Right renal cortex interstitium (tissue), 3 donors: ENCODE measurements at places on chromosomes 2 and 18. TPM values are rescaled to one million over a fixed set of nuclear protein-coding genes. Genes with fewer than 3 reads are reported as not detected.

CHN1 gene
- polyA plus RNA-seq = 32.1 TPM

UGT1A10 gene
- not detected for polyA plus RNA-seq

RAPH1 gene
- polyA plus RNA-seq = 16.0 TPM

IL1RN gene
- 3.7 TPM for polyA plus RNA-seq

MAP3K19 gene
- polyA plus RNA-seq = 0.78 TPM

KRTCAP3 gene
- polyA plus RNA-seq = 8.1 TPM

NYAP2 gene
- polyA plus RNA-seq = 0.03 TPM

CDK5R2 gene
- polyA plus RNA-seq = not detected

MATN3 gene
- polyA plus RNA-seq = 3.1 TPM

MYL1 gene
- not detected for polyA plus RNA-seq

PJVK gene
- polyA plus RNA-seq = 11.3 TPM

GYPC gene
- polyA plus RNA-seq = 65.6 TPM

DCC gene
- polyA plus RNA-seq = 12.7 TPM

CD207 gene
- 0.07 TPM for polyA plus RNA-seq

GRP gene
- 1.5 TPM for polyA plus RNA-seq

TCF7L1 gene
- 44.7 TPM for polyA plus RNA-seq

QPCT gene
- 11.4 TPM for polyA plus RNA-seq

ARHGAP15 gene
- 3.4 TPM for polyA plus RNA-seq

SRD5A2 gene
- polyA plus RNA-seq = 0.08 TPM

CNDP1 gene
- 0.75 TPM for polyA plus RNA-seq

SCN1A gene
- polyA plus RNA-seq = 0.18 TPM

- no peak for DNase-seq
Measured at GRCh38 chr2:72108121-72108520, 39.5 kb downstream of the CYP26B1 start.

DNA sequence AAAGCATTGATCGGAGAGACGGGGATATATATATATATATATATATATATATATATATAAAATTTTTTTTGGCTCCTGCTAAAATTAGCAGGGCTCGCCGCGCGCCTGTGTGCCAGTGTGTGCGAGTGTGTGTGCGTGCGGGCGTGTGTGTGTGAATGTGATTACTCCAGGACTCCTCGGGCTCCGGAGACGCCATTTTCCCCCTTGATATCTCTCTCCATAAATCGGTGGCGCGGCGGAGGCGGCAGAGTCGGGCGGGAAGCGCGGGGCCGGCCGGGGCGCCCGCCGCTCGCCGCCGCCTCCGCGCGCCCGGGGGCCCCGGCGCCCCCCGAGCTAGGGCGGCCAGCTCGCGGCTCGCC lies 795 bp upstream of the SETBP1 start:
- DNase-seq = no peak

DNA sequence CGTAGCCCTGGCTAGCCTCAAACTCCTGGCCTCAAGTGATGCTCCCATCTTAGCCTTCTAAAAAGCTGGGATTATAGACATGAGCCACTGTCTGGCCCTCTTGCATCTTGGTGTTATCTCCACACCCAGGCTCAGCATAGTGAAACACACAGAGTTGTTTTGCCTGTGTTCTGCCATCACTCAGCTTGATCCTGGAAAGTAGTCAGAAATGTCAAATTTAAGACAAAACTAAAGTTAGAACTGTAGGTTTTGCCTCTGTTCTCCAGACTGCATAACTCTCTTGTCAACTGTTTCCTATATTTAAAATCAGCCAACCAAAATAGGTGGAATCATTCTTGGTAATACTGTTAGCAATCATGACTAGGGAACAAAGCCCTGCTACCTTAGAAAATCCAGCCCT lies 72.1 kb upstream of the GULP1 start:
- no peak for DNase-seq

- no peak for DNase-seq
Measured at GRCh38 chr2:239380831-239381708, 19.8 kb downstream of the HDAC4 start.

- DNase-seq = no peak
Measured at GRCh38 chr18:2854875-2855274, 8.1 kb downstream of the EMILIN2 start.

DNA sequence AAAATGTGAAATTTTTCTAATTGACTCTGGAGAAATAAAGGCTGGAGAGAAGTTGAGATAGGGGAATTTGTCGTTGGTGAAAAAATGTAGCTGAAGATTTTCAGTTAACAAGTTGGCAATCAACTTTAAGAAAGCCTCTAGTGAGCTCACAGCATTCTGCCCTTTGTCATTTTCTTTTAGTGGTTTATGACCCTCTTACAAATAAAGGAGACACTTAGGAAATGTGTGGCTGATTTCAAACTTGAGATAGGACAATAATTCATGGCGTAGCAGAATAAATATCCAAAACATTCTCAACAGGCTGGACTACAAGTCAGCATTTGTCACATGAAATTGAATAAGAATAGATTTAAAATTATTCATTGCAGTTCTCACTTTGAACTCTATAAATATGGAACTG lies 412.5 kb upstream of the SPHKAP start:
- DNase-seq = no peak

GRCh38 chr2:103880081-103880834 lies 973.7 kb upstream of the POU3F3 start:
- DNase-seq = no peak

GRCh38 chr18:985212-985661 lies 80.6 kb downstream of the ADCYAP1 start:
- no peak for DNase-seq

DNA sequence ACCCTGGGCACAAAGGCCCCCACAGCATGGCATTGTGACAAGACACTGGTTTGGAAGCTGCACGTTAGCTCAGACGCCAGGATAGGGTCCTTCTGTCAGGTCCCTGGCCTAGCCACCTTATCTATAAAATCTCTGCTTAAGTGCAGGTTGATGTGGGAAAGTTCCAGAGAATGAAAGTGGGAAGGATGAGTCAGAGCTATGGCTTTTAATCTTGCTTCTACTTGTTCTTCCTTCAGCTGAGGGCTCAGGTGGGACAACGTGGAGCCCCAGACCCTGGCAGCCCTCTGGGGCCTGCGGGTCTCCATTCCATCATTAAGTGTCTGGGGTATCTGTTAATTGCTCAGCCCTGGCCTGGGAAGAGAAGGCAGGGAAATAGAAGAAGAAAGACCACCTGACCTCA lies 64.5 kb downstream of the CELF4 start:
- DNase-seq = no peak

- DNase-seq = no peak
Measured at GRCh38 chr2:98734162-98734561, 3.2 kb upstream of the MGAT4A start.

- no peak for DNase-seq
Measured at GRCh38 chr2:145685383-145686050, 1165.6 kb upstream of the ZEB2 start.

GRCh38 chr2:105099153-105099552 lies 61.3 kb downstream of the MRPS9 start:
- no peak for DNase-seq

- no peak for DNase-seq
Measured at GRCh38 chr18:49073437-49073836, 122.7 kb upstream of the SMAD7 start.

GRCh38 chr2:207682557-207682956 lies 28.9 kb upstream of the CCNYL1 start:
- DNase-seq = no peak

- no peak for DNase-seq
Measured at GRCh38 chr18:55031979-55032378, 72.7 kb upstream of the CCDC68 start.

DNA sequence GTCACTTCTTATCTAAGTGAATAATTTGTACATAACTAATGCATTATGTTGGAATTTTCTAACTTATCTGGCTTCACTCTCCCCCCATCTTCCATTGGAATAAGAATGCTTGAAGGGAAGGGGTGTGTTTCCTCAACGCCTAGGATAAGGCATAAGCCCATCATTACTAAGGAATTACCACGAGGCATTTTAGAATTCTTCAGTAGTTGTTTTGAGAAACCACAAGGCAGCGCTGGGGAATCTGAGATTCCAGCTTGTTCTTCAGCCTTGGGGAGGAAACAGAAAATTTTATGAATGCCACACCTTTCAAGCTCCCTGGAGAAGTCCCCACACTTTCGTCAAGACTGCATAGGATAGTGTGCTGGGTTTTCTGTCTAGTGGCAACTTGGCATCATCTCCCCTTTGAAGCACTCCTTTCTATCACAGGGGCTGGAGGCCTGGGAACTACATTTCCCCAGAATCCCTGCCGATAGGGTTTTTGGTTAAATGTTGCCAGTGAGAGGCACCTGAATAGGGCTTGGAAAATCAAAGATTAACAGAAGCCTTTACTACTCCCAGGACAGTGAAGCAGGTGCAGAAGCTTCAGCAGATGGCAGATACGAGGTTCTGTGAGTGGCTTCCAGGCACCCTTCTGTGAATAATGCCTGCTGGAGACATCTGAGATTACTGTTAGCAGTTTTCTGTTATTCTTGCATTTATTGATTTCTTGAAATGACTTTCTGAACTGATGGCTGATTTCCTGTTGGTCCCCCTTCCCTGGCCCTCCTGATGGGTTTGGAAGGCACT lies 192.7 kb upstream of the REV1 start:
- DNase-seq = no peak

DNA sequence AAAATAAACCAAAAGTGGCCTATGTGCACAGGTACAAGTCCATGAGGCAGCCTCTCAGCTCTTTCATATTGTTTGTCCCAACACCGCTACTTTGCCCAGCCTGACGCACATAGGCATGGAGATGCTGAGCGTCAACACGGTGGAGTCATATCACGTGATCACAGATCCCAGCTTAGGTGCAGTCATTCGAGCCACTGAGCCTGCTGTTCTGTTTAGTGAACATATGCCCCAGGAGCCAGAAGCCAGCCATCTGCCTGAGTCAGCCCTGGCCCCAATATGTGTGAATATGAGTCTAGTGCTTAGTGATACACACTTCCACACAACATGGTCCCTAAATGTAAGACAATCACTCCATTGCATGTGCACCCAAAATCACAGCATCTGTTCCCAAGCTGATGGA lies 88.2 kb upstream of the LCLAT1 start:
- no peak for DNase-seq

- DNase-seq = no peak
Measured at GRCh38 chr2:88117973-88118372, 9.9 kb downstream of the FABP1 start.

DNA sequence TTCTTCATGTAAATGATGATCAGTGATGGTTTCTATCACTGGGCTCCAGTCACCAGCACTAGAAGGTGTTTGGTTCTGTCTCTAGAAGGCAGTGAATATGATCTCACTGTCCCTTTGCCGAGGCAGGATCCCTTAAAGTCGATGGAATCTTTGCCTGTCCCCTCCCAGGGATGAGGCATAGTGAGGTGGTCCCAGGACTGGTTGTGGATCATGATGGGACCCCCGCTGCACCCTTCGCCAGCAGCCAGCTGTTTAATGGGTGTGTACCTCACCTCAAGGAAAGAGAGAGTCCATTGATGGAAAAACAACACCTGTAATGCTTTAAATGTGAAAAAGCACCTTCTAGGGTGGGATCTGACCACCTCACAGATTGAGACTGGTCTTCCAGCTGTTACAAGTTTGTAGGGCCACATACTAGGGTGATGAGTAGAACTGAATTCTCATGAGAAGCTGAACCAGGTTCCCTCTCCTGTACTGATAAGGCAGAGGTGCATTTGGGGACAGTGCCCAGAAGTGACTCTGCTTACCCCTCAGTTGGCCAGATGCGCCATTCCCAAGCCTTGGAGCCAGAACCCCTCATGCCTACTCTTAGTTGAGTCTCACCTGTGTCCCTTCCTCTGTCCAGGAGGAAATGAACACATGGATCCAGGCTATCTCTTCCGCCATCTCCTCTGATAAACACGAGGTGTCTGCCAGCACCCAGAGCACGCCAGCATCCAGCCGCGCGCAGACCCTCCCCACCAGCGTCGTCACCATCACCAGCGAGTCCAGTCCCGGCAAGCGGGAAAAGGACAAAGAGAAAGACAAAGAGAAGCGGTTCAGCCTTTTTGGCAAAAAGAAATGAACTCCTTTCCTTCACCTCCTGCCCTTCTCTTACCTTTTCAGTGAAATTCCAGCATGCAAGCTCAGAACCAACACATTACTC lies 55.5 kb upstream of the EML6 start:
- DNase-seq = no peak

DNA sequence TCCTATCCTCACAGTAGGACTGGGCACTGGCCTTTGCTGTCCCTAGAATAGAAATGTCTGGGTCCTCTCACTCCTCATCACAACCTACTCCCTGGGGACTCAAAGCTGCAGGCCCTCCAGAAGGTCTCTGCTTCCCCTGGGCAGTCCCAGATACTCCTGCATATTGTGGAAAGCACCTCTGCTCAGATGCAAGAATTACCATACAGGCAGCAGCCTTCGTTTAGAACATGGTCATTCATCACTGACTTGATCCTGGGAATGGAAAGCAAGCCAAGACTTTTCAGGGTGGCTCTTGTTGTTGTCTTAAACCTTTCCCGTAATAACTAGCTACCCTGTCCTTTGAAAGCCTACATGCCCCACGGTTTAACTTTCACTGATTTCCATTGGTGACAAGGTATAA lies 53.1 kb upstream of the NPAS2 start:
- no peak for DNase-seq

DNA sequence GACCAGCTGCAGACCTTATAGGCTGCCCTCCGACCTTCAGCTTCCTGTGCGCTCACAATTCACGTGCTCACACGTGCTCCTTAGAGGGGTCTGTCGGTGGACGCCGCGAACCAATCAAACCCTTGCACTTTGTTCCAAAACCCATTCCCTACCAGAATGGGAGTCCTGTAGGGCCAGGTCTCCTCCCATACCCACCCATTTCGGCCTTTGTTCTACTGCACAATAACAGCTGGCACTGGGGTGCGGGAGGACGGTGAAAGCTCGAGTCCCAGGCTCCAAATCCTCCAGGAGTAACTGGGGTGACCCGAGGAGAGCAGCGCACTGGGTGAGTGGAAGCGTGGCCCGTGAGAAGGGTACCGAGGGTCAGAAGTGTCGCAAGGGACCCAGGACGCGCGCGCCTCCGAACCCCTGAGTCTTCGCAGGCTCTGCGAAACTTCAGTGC lies 13.0 kb downstream of the SIX3 start:
- no peak for DNase-seq

DNA sequence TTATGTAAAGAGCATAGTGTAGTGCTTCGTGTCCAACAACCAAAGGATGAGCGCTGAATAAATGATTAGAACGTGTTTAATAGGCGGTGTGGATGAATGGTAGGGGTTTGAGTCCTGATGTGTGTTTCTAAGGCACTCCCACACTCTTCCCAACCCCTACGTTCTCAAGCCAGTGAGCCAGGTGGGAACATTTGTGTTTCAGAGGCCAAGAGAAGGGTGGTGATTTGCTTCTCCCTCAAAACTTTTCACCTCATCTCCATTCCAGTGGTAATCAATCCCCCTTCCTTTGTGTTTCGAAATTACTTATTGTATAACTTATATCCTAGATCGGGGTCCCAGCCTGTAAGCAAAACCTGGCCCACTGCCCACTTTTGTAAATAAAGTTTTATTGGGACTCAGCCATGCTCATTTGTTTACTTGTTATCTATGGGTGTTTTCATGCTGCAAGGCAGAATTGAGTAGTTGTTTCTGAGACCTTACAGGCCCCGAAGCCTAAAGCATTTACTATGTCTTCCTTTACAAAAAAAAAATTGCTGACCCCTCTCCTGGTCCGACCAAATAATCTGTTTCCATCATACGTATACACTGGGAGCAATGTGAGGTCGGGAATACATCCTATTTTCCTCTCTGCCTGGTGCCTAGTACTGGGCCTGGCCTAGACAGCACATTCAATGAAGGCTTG lies 150.8 kb upstream of the MYCN start:
- DNase-seq = no peak

GRCh38 chr2:156562124-156562523 lies 125.9 kb downstream of the GPD2 start:
- DNase-seq = no peak

GRCh38 chr2:66888791-66889631 lies 454.1 kb downstream of the MEIS1 start:
- no peak for DNase-seq
